ENCODE measurements at places on chromosomes 13 and 19.
A peak's percentile ranks its signal among the peaks of the same experiment; 100 is the strongest.

DNA sequence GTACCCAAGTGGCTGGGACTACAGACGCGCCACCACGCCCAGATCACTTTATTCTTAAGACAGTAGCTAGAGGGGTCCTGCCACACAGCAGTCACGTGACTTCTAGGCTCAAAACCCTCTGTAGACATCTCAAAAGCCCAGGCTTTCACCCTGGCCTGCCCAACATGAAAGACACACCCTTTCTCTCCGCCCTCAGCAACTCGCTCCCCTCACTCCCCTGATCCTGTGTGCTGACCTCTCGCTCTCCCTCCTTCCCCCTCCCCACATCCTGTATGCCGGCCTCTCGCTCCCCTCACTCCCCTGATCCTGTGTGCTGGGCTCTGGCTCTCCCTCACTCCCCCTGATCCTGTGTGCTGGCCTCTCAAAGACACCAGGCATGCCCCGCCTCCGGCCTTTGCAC is 77.4 kb downstream of the SLC15A1 start:
- no peak for DNase-seq

DNA sequence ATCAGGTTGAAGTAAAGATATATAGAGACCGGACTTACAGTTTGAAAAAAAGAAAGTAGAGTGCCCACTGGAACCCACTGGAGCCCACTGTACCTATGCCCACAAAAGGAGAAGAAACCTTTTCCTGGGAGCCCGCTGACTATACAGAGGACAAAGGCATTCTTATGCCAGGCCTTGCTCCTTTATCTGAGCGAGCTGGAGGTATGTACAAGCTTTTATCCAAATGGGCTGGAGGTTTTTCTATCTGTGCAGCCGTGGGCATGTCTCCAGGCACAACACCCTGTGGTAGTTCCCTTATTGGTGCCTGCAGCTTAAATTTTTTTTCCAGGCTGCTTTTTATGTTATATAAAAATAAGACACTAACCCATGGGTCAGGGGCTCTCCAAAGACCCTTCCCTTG is 8.4 kb downstream of the ZNF234 start:
- DNase-seq = no peak

DNA sequence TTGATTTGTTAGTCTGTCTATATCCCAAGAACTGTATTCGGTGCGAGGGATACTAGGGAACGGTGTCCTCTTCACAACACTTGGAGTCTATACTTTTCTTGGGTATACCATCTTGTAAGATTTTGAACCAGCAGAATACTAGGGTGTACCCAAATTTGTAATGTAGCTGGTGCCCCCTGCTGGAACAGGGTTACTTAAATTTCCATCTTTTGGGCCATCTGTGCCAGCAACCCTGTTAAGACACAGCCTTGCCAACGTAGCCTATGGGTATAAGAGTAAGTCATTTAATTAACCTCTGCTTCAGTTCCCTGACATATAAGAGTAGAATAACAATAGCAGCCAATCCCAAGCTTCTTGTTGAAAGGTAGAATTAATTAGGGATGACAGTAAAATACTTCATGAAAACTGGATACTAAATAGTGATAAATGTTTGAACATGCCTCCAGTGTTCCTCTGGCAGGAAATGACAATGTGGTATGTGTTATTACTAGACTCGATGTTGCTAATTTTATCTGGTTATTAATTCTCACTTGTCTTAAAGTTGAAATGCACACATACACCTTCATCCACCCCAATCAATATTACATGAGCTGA is 607.6 kb downstream of the FGF9 start:
- peak; percentile 45 for DNase-seq

DNA sequence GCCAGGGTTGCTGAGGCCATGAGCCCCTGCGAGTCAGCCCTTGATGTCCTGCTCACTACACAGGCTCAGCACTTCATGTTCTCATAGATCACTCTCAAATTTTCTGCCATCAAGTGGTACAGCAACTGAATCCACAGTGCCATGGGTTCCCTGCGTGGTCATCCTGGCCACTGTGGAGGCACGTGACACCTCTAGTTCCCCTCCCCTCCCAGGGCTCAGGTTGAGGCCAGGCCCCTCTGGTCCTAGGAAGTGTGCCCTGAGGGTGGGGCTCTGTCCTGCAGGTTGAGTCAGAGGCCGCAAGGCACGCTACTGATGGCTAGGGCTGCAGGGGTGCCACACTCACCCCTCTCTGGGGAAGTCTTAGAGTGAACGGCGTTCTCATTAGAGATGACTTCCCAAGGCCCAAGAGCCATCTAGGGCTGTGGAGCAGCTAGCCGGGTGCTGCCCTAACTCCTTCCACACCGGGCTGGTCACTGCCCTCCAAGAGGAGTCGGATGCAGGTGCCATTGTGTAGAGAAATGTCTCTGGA is 39.8 kb upstream of the TPM4 start:
- no peak for DNase-seq

DNA sequence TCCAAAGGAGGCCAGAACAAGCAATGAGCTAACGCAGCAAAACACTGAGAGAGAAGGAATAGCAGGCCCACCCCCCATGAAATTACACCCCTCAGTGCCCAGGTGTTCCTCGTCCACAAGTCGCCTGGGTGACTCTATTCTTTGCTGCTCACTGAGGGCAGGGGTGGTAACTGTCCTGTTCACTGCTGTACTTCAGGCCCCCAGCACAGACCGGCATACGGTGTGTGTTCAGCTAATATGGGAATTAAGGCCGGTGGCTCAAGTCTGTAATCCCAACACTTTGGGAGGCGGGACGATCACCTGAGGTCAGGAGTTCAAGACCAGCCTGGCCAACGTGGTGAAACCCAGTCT is 31.9 kb downstream of the DHRS12 start:
- no peak for DNase-seq

- DNase-seq = no peak
Measured at GRCh38 chr13:94416454-94417080, 62.9 kb downstream of the DCT start.

- no peak for DNase-seq
Measured at GRCh38 chr13:51977625-51978024, 33.6 kb downstream of the ATP7B start.

GRCh38 chr19:38317104-38317612 is 1.4 kb upstream of the YIF1B start:
- no peak for DNase-seq

Data from stimulated activated CD8-positive, alpha-beta memory T cell treated with anti-CD3 and anti-CD28 coated beads, Interleukin-7, amount 100 ng/mL, for 48 hours (primary cell).